ENCODE measurements at places on chromosomes 4 and X.

DNA sequence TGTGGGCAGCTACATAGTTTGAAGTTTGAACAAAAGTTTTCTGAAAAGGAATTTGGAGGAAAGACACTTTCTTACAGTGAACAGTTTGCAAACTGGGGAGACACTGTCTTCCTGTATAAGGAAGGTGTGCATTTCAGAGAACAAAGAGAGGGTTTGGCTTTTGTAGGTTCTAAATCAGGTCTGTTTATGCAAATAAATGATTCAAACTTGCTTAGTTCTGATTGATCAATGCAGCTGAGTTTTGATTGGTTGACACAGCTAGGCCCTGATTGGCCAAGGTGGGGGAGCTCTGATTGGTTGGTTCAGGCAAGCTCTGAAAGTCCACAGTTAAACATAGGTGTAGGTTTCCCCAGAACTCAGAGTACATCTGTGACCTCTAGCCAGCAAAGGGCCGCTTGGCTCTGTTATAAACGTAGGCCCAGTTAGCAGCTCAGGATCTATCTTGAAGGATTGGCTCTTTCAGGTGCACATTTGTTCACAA, 63.0 kb upstream of the ENPP6 start:
- no peak for DNase-seq

DNA sequence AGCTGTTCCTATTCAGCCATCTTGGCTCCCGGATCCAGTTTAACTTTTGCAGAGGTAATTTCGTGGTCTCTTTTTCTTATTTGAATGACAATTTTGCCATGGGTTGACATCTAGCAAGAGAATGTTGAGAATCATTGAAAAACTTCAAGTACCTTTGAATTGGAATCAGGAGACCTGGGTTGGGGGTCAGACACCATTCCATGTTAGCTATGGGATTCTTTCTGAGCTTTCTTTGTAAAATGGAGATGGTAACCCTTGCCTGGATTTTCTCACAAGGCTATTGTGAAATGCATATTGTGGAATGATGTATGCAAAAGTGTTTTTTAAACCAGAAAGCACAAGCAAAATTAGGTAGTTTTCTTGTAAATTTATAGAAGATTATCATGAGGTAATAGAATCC, 79.1 kb upstream of the HAND2 start:
- no peak for DNase-seq

DNA sequence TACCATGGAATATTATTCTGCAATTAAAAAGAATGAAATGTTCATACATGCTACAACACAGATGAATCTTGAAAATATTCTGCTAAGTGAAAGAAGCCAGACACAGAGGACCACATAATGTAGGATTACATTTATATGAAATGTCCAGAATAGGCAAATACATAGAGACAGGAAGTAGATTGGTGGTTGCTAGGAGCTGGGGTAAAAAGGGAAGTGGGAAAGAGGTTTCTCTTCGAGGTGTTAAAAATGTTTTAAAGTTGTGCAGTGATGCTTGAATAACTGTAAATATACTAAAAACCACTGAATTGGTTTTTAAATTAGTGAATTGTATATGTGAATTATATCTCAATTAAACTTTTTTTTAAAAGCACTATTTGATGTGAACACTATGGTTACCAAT, 3.6 kb upstream of the NXT2 start:
- DNase-seq, result no peak

DNA sequence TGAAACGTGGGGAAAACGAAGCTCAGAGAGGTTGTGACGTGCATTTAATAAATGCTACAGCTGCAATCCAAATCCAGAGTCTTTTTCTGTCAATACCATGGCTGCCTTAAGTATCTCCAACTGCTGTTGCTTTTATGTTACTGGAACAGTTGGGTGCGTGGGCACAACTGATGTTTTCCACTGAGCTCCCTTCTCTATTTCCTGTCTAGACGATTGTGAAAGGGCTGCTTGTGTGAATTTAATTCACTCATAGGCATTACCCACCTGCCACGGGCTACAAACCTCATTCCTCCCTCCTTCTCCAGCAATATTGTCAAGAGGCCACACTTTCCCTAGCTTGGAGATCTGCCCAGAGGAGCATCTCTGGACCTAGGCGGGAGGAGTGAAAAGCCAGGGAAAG, 526.0 kb downstream of the MID1IP1 start:
- peak; percentile 34 for DNase-seq

DNA sequence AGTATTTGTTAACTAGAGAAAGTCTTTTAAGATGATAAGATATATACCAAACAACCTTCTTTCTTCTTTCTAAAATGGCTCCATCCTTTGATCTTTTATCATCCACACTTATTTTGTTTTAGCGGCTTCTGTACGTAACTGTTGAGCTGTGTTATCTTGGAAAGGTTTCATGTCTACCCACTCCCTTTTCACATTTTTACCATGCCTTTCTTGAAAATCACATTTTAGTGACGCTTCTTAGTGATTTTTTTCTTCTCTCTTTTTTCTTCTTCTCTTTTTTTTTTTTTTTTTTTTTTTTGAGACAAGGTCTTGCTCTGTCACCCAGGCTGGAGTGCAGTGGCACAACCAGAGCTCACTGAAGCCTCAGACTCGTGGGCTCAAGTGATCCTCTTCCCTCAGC, 135.1 kb downstream of the CHIC2 start:
- DNase-seq, result no peak

DNA sequence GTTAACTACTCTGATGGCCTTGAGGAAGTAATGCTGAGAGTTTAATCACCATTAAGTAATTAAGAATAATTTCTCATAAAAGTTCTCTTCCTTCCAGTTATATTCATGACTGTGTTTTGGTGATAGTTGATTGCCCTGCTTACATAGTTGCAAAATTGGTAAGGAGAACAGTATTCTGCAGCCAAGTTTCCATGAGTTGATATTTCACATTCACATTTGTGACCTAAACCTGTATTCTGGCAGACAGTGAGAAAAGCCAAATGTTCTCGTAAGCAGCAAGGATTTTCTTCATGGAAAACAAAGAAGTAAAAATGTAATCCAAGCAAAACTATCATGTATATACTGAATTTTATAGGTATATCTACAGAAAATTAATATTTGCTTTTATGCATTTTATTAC, 187.8 kb upstream of the NUDT6 start:
- DNase-seq, result no peak

DNA sequence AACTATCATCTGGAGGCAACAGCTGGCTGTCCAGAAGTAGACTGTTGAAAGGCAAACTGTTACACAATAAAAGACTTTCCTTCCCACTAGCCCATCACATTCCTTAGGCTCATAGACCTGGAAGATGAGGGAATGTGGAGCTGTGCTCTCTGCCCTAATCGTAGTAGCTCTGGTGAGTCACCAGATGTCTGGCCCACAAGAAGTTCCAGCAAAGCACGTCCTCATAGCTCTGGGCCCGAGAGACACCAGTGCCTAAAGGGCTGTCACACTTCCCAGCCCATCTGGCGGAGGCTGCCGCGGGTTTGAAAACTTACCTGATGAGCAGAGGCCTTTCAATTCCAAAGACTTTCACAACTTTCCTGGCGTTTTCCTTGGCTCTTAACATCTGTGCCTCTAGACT, 81.7 kb upstream of the STOX2 start:
- DNase-seq, result no peak

DNA sequence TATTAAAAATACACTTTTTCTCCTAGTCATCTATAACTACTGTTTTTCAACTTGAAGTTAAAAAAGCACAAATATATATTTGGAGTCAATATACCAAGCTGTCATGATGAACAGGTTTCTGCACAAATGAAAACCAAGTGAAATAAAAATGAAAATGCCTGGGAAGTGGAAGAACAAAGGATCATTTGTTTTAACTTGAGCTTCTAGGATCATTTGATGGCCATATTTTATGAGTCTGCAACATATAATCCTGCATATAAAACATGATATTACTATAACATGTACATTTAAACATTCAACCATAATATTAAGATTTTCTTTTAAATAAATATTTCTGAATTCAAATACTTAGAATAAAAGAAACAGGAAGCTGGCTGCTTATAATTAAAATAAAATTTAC, 8.5 kb upstream of the ARHGEF38 start:
- no peak for DNase-seq

DNA sequence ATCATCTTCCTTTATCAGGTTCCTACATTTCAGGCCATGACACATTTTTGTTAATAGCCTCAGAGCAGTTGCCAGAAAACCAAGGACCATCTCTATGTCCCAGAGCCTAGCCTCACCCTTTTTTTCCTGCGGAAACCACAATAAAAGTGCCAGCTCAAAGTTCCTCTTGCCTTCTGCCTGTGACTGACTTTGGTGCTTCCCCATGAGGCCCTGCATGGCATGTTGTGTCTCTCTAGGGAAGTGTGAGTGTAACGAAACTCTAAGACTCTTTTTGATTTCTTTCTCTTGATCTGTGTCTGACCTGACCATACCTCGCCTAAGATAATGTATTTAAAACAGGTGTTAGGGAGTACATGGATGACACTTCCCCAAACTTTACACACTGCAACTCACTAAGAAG, 642.3 kb upstream of the BOD1L1 start:
- DNase-seq, result no peak

- no peak for DNase-seq
These were observed 75.9 kb downstream of the C4orf51 start for GRCh38 chr4:145755802-145756201.

DNA sequence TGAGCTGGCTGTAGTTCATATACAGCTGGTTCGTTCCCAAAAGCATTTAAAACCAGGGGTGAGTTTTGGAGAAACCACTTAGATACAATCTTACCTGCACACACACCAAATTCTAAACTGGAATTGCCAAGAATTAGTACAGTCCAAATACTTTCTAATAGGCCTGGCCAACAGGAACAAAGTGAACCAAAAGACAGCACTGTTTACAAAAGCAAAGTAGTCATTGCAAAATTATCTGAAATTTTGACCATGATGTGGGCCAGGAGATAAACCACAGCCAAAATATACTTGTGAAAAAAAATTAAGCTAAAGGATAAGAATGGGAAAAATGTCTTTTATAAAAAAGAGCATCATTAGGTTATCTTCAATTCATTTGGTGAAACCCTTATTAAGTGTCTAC, 37.9 kb upstream of the NAP1L5 start:
- no peak for DNase-seq

GRCh38 chr4:42871671-42872290, 20.7 kb upstream of the GRXCR1 start:
- no peak for DNase-seq

DNA sequence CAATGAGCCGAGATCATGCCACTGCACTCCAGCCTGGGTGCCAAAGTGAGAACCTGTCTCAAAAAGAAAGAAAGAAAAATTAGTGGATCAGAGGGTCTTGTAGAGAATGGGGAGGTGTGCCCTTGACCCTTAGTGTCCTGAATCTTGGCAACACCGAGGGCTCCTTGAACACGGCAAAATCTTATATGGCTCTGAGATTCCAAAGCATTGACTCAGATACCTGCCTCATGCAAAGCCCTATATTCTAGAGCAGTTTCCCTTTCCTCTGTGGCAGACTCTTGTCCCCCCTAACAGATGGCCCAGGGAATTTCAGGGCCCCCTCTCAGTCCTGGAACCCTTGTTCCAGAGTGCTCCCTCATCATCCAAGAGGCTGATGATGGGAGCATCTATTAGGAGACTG, 6.8 kb downstream of the CLDN2 start:
- DNase-seq, result no peak

GRCh38 chr4:169996379-169997240, 29.6 kb downstream of the MFAP3L start:
- DNase-seq, result no peak

DNA sequence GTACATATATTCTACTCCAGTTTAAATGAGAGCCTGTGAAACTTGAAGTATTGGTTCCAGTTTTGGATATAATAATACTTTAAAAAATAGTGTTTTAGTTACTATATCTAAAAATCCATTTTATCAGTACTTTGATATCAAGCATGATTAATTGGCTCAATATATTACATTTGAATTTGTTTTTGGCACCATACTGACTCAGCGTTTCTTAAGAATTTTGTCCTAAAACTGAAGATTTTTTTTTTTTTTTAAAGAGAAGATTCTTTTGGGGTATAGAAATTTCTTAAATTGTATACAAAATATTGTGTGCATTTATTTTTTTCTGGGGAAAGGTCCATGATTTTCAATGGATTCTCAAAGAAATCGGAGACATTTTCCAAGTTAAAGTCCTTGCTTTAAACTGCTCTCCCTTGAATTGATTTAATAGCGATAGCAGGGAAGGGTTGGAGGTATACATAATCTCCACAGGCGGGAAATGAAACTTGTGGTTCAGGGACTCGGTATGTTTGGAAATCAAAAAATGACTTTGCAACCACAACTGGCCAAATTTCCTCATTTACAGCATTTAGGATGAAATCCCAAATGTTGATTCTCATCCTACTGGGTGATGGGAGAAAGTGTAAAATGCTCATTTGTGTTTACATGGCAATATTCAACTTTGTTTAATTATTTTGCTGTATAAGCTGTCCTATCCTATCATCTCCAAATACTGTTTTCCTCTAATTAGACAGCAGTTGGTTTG, 62.3 kb downstream of the TMA16 start:
- DNase-seq, result no peak

DNA sequence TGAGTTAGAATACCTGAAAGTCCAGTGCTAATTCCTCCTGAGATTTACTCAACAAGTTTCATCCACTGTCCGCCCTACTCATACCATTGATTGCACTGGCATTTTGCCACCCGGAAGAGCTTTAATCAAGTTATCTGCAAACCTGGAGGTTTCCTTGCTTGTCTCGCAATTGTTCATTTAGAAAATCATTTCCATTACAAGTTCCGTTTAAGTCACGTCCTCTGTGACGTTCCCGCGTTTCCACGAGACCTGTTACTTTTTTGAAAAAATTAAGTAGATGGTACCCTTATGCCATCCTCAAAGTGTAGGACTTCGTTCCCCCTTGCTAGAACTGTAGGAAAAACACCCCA, 761 bp upstream of the FRYL start:
- DNase-seq, result peak; percentile 25

GRCh38 chr4:52665592-52665991, 6.5 kb upstream of the USP46 start:
- no peak for DNase-seq

DNA sequence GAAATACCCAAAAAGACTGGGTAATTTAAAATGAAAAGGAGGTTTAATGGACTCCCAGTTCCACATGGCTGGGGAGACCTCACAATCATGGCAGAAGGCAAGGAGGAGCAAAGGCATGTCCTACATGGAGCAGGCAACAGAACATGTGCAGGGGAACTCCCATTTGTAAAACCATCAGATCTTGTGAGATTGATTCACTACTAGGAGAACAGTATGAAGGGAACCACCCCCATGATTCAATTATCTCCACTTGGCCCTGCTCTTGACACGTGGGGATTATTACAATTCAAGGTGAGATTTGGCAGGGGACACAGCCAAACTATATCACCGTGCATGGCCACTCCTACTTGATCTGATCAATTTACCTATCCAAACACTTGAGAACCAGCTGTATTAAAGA, 131.5 kb upstream of the LDB2 start:
- no peak for DNase-seq

Measured in activated CD4-positive, alpha-beta T cell treated with anti-CD3 and anti-CD28 coated beads for 1 hour (primary cell).